ENCODE measurements at places on chromosomes 5 and 9. TPM values are rescaled to one million over a fixed set of nuclear protein-coding genes. Genes with fewer than 3 reads are reported as not detected.
A peak's percentile ranks its signal among the peaks of the same experiment; 100 is the strongest.

DNA sequence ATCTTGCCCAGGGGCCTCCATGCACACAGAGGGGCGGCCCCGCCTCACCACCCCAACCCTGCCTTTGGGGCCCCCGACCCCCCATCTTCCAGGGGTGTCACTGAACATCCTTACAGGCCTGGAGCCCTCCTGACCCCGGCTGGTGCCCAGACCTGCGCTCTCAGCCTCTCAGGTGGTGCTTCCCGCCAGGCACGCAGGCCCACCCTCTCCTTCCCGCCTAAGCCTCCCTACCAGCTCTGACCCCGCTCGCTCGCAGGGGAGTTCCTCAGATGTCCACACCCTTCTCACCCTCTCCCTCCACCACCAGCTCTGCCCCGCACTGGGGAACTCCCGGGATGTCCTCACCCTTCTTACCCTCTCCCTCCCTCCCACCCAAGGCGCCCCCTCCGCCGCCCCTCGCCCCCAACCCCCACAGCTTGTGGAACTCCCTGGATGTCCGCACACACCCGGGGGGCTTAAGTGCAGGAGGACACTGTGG, 12.3 kb upstream of the QRFP start:
- no peak for DNase-seq

DNA sequence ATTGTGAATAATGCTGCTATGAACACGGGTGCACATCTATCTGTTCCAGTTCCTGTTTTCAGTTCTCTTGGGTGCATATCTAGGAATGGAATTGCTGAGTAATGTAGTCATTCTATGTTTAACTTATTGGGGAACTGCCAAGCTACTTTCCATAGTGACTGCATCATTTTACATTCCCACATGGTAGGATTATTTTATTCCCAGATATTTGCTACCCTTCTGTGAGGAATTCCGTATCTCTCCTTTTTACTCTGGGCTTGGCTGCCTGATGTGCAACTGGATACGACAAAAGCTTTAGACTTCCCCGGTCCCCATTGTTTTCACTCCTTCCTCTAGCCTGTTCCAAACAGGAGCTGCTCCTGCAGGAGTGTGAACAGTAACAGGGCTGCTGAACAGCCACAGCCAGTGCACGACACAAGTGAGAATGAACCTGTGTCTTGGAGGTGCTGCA, 7.2 kb downstream of the TAS2R1 start:
- peak; percentile 15 for DNase-seq

DNA sequence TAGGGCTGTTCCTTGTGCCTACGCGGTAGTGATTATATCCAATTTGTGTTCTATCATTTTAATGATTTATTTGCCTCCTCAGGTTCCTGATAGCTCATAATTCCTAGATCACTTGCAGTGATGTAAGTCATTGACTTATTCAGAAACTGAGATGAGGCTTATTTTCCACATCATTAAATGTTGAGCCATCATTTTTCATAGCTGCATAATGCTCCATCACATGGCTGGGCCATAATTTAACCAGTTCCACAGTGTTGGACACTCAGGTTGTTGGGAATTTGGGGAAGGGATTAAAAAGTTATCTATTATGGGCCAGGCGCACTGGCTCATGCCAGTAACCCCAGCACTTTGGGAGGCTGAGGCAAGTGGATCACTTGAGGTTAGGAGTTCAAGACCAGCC, 35.8 kb upstream of the HMCN2 start:
- DNase-seq = no peak

GRCh38 chr5:112752335-112752734, 14.7 kb downstream of the APC start:
- no peak for DNase-seq

GRCh38 chr9:76987594-76988200, 31.8 kb upstream of the FOXB2 start:
- DNase-seq = peak; percentile 67

GRCh38 chr9:82404881-82405280, 416.3 kb downstream of the SPATA31D1 start:
- peak; percentile 2 for DNase-seq

DNA sequence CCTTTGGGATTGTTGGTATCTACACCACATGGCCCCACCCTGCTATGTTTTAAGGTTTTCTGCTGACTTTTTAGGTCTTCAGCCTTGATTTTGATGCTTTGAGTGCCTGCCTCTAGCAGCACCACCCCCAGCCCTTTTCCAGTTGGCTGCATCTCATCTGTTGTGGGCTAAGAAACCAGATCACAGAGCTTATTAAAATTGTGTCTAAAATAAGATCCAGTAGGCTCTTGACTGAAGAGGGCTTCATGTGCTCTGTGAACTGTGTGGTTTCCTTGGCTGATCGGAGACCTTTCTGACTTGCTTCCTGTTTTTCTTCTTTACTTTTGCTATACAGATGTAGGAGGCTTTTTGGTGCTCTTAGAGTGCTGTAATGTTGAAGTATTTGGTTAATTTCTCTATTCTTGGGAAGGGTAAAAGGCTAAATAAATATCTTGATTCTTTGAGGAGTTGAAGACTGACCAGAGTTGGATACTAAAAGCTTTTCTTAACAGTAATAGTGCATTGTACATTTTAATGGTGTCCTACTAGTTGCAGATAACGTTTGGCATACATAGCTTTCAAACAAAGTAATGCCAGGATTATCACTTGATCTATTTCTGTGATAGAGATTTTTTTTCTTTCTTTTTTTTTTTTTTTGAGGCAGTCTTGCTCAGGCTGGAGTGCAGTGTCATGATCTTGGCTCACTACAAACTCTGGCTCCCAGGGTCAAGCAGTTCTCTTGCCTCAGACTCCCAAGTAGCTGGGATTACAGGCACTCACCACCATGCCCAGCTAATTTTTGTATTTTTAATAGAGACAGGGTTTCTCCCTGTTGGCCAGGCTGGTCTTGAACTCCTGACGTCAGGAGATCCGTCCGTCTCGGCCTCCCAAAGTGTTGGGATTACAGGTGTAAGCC, 4.5 kb downstream of the UBE2D2 start:
- DNase-seq = peak; percentile 52

DNA sequence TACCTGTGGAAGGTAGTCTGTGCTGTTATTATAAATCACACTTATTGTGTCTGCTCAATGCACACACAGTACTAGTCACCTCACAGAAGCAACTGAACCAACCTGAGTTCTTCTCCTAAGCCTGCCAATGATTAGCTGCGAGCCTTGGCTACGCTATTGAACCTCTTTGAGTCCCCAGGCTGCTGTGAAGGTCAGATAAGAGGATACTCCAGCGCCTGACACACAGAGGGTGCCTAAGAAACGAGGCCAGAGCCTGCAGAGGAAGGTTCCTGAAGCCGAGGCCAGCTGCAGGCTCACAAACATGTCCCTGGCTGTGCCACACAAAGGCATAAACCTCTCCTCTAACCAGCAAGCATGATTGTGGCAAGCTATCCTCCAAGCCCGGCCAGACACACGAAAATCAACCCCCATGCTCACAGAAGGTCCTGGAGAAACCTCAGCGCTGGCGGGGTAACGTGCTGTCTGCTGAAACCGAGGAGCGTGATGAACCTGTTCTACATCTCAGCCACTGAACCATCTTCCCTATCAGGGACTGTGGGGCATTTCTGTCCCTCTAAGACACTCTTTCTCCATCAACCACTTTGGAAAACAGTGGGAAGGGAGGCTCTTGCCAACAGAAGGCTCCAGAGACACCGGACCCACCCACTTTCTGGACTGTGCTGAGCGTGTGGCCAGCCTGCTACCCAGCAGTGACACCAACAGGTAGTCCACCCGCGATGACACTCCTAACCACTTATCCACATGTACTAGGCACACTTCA, 53.2 kb upstream of the SLC25A51 start:
- DNase-seq = no peak

DNA sequence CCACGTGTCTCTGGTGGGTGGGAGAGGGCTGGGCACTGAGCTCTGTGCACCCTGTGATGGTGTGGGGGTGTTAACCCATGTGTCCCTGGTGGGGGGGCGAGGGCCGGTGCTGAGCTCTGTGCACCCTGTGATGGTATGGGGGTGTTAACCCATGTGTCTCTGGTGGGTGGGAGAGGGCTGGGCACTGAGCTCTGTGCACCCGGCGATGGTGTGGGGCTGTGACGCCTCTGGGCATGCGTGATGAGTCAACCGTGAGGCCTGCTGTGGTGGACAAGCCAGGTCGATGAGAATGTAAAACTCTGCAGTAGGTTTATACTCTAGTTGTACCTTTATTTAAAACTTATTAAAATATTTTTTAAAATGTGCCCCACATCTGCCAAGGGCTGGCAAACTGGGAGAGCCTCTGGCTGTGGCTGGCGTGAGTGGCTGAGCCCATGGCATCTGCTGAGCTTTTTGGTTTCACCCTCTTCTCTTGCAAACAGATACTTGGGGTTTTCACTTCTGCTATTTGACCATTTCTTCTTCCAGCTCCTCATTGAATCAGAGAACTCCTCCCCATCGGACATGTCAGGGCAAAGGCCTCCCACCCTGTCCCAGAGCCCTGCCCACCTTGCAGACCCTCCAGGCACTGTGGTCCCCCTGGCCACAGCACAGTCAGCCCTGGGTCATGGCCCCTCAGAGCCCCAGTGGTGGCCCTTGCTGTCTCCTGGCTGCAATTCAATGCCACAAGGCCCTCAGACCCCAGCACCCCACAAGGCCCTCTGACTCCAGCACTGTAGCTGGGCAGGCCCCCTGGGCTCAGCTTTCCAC, 18.5 kb upstream of the EXOC3 start:
- DNase-seq = no peak

GRCh38 chr5:123756318-123756665, 244.3 kb downstream of the CSNK1G3 start:
- peak; percentile 27 for DNase-seq

GRCh38 chr9:88641456-88642240, 106.7 kb downstream of the NXNL2 start:
- no peak for DNase-seq

DNA sequence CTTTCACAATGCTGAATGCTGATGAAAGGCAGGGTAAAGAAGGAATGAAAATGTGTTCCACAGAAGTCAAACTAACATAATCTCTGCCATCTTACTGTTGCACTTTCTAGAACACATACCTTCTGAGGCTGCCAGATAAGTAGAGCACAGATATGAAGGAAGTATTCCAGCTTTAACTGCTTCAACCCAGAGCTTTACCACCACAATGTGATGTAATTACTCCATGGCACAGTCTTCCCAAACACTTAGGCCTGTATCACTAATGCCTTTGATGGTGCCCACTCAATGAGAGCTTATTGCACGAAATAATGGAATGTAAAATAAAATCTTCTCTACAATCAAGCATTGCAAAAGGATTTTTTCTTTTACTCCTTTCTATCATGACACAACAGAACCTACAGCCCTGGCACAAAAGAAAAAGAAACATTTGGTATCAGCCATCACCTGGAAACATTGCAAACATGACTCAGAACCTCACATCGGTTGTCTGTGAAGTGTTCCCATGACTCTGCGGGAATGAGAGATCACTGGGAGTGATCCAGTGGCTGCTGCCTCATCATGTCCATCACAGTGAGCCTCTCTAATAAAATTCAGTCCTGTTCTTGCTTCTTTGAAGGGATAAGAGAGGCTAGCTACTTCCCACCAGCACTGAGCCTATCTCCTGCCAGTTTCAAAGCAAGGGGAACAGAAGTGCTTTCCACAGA, 385.8 kb downstream of the EFNA5 start:
- DNase-seq = no peak

GRCh38 chr5:135441919-135442318, 5.2 kb downstream of the DCANP1 start:
- DNase-seq = no peak

DNA sequence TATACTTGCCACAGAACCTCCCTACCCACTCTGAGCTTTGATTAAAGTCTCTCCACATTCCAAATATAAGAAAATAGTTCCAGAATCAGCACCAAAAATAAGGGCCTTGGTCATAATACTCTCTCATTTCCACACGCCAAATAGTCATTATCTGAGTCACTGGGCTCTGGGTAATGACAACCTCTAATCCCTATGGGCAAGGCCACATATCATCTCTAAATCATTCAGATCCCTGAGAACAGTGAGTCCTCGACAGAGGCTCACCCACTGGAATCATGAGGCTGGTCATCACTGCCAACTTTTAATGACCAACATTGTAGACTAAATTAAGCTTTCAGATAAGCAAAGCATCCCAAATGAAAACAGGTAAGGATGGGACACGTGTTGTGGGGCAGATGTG, 28.1 kb downstream of the FAM114A2 start:
- no peak for DNase-seq

DNA sequence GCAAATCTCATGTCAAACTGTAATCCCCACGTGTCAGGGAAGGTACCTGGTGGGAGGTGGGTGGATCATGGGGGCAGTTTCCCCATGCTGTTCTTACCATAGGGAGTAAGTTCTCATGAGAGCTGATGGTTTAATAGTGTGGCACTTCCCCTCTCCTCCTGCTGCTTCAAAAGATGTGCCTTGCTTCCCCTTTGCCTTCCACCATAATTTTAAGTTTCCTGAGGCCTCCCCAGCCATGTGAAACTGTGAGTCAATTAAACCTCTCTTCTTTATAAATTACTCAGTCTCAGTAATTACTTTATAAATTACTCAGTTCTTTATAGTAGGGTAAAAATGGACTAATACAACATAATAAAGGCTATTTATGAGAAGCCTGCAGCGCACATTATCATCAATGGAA, 7.1 kb upstream of the CNTRL start:
- no peak for DNase-seq

GRCh38 chr5:124706729-124707361, 39.6 kb downstream of the ZNF608 start:
- DNase-seq = peak; percentile 35

GRCh38 chr9:110261632-110262031, 5.3 kb upstream of the TXN start:
- DNase-seq = no peak

DNA sequence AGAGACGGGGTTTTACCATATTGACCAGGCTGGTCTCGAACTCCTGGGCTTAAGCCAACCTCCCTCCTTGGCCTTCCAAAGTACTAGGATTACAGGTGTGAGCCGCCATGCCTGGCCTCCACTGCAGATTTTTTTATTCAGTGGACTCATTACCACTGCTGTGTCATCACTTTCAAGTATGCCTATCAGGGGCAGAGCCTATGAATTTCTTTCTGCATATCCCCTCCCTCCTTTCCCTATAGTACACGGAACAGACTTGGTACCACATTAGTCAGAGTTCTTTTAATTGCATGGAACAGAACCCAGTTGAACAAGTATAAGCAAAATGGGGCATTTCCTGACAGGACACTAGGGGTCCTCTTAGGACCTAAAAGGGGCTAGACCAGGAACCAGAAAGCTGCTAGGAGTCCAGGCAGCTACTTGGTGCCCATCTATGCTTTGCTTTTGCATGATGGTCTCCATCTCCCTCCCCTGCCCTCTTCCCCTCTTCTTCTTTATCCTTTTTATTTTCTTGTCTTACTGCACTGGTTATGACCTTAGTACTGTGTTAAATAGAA, 5.8 kb downstream of the BSPRY start:
- DNase-seq = peak; percentile 38

DNA sequence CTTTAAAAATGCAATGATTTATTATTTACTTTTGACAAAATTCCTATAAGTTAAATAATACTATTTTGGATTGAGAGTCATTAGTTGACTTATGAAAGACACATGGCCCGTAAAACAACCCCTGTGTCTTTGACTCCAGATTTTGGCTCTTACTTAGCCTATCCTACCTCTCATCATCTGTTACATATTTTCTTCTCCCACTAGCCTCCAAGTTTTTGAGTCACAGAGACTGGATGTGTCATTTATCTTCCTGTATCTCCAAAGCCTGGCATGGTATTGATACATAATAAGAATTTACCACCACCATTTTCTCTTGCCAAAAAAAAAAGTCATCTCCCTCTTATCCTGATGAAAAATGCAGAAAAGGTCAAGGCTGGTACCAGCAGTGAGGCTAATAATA, 99.9 kb downstream of the GABRB2 start:
- no peak for DNase-seq

The PRR16 gene
- total RNA-seq = 2.3 TPM

The C1QTNF3 gene
- 4.6 TPM for total RNA-seq

The DMRTA1 gene
- total RNA-seq = 4.8 TPM

The C5orf47 gene
- total RNA-seq = not detected

The TPPP gene
- 7.7 TPM for total RNA-seq

The BARHL1 gene
- not detected for total RNA-seq

Measured in cardiac muscle cell (in vitro differentiated cells and primary cell).